ENCODE measurements at places on chromosomes 2 and 18.

GRCh38 chr18:60215432-60215831 lies 157.1 kb downstream of the MC4R start:
- DNase-seq = no peak

GRCh38 chr2:30761226-30761625 lies 46.0 kb downstream of the CAPN13 start:
- DNase-seq = no peak

DNA sequence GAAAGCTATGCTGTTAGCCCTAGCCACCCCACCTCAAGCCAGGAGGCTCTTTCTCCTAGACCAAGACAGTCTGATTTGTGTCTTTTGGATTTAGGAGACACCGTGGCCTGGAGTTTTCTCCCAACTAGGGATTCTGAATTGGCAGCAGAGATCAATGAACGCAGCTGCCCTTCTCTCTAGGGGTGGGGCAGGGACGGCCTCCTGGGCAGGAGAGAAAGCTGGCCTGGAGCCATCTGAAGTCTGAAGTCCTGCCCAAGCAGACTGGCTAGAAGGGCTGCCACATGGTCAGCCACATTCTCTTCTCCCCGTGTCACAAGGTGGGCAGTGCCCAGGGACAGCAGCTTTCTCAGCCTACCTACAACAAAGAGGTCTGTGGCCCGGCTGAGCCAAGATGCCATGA lies 45.1 kb downstream of the PIEZO2 start:
- no peak for DNase-seq

DNA sequence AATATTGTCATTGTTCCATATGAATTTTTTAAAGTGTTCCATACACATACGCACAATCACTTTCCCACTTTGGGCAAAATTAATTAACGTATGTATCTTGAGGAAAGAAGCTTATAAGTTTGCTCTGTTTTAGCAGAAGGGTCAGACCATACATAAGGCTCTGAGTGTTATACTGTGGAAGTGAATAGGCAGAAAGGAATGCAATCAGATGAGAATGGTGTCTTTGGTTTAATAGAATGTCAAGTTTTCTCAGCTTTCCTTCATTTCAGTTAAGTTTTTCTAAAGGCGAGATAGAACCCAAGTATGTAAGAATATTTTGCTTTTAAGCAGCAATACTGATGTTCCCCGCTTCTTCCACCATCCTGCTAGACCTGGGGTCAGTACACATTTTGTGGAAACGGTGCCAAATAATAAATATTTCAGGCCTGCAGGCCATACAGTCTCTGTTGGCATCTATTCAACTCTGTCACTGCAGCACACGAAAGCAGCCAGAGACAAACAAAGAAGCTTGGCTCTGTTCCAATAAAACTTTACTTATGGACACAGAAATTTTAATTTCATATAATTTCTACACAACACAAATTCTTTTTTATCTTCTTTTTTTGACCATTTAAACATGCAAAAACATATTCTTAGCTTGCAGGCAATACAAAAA lies 100.6 kb downstream of the UPP2 start:
- no peak for DNase-seq

DNA sequence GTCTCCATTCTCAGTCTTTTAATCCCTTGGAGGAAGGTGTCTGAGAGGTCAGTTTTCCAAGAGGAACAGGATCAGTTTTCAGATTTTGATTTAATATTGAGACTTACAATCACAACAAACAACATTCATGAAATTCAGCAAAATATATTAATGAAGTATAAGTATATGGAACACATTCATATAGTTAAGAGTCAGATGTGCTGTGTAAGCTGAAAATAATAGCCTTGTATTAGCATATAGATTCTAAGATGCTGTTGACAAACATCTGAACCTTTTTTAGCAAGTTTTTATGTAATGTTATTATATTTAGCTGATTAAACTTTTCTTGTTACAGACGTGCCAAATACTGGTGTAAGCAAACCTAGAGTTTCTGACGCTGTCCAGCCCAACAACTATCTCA lies 163.9 kb downstream of the PKP4 start:
- no peak for DNase-seq

GRCh38 chr2:19702267-19702666 lies 199.5 kb downstream of the TTC32 start:
- DNase-seq = no peak

- no peak for DNase-seq
Measured at GRCh38 chr2:172089005-172089504, 3.7 kb downstream of the DLX1 start.

GRCh38 chr2:39642051-39642718 lies 23.5 kb upstream of the TMEM178A start:
- no peak for DNase-seq

Measured in activated CD4-positive, alpha-beta T cell treated with anti-CD3 and anti-CD28 coated beads, Interleukin-2, Interleukin-4, amounts not matched to agents 100 ng/mL and 50 ng/mL, durations not matched to agents 16 hours and 8 hours (primary cell).